ENCODE measurements at places on chromosomes 3 and 15.

- DNase-seq = no peak
Measured at GRCh38 chr3:114848082-114848481, 299.0 kb downstream of the ZBTB20 start.

- no peak for DNase-seq
Measured at GRCh38 chr15:91073077-91073476, 27.0 kb upstream of the SV2B start.

DNA sequence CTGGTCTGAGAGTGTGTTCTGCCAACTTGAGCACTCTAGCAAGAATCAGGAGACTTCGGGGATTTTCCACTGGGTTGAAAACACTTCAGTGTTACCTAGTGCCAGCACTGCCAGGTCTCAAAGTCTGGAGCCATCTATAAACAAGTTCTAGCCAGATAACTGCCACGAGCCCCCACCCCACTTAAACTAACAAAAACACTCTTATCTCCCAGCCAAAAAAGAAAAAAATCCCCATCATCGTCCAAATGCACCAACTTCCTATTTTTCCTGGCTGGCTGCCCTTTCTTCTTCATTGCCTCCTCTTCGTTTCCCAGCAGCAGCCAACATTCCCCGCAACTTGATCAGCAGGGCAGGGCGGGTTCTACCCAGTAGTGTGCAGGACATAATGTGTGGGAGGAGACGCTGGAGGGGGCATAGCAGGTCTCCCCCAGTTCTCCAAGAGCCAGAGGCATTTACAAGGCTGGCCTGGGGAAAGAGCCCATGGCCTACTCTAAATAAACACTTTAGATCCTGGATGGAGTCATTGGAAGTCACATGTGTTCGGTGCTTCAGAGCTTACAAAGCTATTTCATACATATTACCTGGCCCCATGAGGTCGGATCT lies 29.5 kb downstream of the C2CD4B start:
- DNase-seq = no peak

DNA sequence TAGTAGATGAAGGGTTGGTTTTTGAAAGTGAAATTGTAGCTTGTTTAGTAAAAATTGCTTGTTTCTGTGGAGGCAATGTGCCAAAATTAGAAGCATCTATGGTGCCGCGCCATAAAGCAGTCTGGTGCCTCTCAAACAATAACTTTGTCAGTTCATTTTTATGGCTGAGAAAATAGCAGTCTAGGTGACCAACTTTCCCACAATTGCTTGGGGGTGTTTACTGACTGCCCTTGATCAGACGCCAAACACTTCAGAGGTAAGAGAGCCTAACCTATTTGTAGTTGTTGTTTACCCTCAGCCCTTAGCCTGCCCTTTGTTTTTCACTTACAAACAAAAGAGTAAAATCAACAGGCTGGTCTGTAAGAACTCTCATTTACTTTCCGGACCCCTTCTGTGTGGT lies 174.5 kb downstream of the FNDC3B start:
- DNase-seq = peak; percentile 31

GRCh38 chr3:56915966-56916586 lies 114.3 kb upstream of the ARHGEF3 start:
- no peak for DNase-seq

DNA sequence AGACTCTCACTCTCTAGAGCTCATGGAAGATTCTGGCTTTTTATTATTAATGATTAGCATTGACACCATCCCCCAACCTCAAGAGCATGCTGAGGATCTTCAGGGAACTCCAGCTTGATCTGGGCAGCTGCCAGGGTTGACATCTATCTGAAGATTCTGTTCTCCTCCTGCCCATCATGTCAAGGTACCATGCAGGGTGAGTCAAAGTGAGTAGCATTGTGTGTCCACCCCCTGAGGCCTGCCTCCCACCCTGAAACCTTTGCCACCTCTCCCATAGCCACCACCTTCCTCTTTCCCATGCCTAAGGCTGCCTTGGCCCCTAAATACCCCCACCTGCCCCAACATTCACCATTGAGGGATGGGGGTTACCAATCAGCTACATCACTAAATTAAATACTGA lies 70.1 kb upstream of the SLCO3A1 start:
- no peak for DNase-seq

DNA sequence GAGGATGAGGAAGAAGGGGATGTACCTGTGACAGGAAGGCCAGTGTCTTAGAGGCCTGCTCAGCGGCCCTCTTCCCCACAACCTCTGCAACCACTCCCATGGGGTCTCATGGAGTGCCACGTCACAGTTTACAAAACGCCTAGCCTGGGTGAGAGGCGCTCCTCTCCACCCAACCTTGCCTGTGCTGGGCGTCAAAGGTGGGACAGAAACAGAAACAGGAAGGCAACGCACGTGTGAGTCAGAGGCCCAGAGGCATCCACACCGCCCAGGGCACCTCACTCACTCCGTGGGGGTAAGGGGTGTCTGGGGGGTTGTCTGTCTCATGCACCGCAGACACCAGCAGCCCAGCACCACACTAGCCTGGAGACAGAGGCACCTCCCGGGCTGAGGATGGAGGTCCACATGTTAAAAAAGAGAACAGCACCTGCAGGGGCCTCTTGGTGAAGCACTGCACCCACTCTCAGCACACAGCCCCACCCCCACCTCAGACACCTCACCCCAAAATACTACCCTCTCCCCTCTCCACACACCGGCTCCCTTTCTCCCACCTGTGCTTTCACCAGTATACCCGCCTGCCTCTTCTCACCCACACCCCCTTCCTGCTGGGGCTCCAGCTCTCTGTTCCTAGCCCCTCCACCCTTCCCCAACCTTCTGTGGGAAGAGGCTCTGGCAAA lies 4.7 kb upstream of the CALML4 start:
- DNase-seq = no peak

DNA sequence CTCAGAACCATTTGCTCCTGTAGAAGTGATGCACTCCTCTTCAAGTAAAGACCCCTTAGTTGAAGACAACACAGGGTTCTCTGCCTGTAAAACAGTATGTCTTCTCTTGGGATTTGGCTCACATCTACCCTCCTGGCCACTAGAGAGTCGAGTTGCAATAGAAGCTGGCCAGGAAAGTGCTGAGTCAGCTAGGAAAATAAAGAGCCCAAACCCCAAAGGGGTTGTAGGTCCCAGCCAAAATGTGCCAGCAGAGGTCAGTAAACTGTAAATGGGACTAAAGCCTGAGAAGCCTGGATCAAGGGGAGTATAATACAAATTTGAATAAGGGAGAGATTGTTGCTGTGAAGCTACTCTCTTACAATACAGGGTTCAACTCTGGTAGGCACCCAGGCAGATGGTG lies 37.2 kb upstream of the THBS1 start:
- no peak for DNase-seq

GRCh38 chr3:186283096-186283495 lies 78.9 kb downstream of the DGKG start:
- no peak for DNase-seq

DNA sequence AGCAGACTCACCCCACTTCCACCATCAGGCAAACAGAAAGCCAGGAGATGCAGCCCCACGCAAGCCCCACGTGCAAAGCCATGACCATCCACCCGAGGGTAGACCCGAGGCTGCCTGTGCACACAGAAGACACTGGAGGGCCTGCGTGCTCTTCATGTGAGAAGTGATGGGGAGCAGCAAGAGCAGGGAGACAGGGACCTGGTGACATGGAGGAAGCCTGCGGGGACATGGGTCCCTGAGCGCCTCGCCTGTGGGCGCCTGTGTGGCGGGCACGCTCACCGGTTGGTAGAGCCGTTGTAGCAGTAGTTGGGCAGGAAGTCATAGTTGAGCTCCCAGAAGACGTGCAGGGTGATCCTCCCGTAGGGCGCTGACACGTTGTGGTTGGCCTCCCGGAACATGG lies 65.0 kb downstream of the NIPA2 start:
- DNase-seq = no peak

GRCh38 chr15:68776477-68777270 lies 44.0 kb downstream of the ANP32A start:
- no peak for DNase-seq

DNA sequence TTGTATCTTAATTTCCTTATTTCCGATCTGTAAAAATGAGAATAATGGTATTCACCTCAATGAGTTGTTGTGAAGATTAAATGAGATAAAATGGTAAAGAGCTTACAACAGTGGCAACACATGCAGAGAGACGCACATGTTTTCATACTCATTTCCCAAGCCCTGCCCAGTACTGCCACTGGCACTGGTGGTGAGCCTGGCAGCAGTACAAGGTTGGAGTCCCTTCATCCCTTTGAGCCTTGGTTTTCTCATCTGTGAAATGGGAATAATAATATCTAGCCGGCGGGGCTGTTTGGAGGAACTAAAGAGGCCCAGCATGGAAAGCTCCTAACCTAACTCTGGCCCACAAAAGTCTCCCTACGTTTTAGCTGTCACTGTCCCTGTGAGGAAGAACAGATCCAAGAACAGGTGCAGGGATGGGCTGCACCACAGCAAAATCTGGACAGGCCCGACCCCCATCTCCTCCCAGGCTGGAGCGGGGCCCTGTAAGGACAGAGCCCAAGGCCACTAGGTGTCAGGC lies 866 bp upstream of the CD276 start:
- DNase-seq = no peak

Data from NCI-H1048 (cell line).